ENCODE measurements at places on chromosomes 2 and 18.

DNA sequence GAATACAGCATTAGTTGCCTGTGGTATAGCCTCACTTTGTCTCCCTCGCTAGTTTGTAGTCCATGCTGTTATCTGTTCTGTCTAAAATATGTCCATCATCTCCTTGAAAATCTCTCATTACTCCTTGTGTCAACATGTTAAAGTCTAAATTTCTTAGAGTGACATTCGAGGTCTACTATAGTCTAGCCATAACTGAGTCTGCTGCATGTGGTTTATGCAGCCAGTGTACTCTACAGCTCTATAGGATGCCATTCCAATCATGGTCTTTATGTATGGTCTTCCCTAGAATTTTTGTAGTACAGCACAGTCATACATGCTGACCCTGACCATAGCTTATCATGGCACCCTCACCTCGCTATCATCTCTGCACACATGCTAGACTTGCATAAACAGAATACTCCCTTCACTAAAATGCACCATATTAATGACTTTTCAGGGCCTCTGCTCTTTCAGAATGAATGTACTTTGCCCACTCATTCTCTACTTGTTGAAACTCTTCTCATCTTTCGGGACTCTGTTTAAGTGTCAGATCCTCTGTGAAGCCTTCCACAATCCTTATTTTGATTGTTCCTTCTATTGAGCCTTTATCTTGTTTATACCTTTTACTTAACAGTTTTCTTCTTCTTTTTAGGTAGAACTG, 12.8 kb downstream of the TANK start:
- no peak for DNase-seq

- DNase-seq, result no peak
Measured at GRCh38 chr2:205012961-205013360, 467.7 kb downstream of the PARD3B start.

DNA sequence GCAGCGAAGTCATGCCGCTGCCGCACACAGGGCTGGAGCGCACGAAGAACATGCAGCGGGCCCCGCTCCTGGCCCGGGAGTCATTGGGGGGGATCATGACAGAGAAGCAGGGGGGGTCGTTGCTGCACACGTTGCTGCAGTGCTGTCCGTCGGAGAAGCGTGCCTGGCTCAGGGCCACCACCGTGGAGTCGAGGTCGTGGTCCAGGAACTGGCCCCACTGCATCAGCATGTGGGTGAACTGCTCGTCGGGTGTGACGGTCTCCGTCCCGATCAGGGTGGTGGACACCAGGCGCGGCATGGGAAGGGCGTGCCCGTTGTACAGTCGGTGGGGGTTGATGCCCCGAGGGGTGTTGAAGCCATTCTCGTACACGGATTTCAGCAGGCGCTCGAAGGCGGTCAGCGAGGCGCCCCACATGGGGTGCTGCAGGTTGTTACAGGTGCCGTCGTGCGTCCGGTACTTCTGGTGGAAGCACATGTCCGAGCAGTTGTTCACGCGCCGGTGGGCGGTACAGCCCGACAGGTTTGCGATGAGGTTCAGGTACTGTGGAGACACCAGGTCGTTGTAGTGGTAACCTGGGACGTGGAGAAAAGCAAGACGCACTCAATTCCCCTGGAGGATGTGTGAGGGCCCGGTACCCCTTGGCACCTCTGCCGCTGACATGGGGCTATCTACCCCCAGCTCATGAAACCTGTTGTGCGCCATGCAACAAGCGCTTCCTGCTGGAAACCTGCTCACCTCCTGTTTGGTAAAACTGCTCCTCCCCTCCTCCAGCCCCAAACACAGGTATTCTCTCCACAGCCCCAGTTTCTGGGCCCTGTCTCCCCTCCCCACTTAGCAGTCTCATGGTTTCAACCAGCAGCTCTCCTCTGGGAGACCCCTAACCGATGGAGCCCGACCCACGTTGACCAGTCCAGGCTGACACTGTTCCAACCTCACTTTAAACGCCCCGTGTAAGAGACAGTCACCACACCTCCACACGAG, 94.9 kb downstream of the PXDN start:
- DNase-seq, result no peak

DNA sequence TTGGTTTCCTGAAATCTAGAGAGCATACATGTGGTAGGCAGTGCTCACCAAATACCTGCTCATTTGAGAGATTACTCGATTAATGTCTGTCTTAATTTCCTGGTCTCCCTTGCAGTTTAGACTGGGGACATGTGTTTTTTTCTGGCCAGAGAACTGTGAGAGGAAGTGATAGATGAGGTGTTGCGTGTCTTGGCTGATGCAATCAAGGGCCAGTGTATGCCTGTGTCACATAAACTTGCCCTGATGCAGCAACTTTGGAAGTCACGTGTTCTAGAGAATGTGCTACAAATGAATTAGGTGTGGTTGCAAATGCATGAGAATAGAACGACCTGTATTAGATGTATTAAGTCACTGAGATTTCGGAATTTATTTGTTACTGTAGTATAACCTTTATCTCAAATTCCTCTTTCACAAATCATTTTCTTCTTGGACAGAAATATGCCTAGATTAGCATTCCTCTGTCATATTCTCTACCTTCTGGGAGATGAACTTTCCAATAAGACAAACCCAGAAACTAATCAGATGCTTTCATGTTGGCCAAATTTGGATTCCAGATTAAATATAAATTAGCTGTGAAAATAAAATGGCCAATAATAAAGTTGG, 9.9 kb upstream of the IL1A start:
- no peak for DNase-seq

GRCh38 chr18:76913583-76913982, 91.2 kb downstream of the ZNF236 start:
- no peak for DNase-seq

GRCh38 chr2:189178726-189179569, 613 bp downstream of the COL5A2 start:
- no peak for DNase-seq

DNA sequence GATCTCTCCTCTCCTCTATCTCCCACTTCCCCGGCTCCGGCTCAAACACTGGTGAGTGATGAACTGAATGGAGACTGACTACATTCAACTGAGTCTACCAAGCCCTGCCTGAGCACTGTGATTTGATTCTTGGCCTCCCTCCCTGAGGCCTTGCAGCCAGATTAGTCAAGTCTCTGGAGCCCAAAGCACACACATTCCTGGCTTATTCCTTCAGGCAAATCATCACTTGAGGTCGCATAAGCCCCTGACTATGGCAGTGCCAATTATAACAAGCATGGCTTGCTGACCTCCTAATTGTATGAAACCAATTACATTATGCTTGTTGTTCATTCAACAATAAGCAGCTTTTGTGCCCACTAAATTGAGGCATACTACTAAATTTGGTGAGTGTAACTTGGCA, 34.6 kb downstream of the EFEMP1 start:
- DNase-seq, result no peak

GRCh38 chr2:117940436-117940835, 73.4 kb downstream of the CCDC93 start:
- DNase-seq, result no peak
